ENCODE measurements at places on chromosomes 6 and 20.
A peak's percentile ranks its signal among the peaks of the same experiment; 100 is the strongest.

- DNase-seq = no peak
Observed at GRCh38 chr6:130788954-130789353, 38.3 kb upstream of the SMLR1 start.

- no peak for DNase-seq
Observed at GRCh38 chr6:84258268-84258667, 30.8 kb upstream of the CEP162 start.

DNA sequence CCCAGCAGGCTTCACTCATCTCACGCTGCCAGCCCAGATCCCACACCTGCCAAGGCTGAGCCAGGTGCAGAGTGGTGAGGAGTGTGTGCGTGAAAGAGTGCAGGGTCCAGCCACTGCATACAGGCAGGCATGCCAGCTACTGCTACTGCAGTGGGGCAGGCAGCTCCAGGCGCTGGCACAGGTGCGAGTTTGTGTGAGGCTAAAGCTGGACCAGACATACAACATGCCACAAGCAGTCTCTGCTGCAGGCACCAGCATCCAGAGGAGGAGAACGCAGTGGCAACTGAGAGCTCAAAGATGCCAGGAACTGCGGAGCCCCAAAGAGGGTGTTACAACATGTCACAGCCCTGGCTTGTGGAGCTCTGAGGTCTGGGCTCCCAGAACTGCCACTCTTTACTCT, 149.8 kb downstream of the EYS start:
- no peak for DNase-seq

GRCh38 chr6:16129623-16130401, 926 bp downstream of the MYLIP start:
- peak; percentile 30 for DNase-seq

DNA sequence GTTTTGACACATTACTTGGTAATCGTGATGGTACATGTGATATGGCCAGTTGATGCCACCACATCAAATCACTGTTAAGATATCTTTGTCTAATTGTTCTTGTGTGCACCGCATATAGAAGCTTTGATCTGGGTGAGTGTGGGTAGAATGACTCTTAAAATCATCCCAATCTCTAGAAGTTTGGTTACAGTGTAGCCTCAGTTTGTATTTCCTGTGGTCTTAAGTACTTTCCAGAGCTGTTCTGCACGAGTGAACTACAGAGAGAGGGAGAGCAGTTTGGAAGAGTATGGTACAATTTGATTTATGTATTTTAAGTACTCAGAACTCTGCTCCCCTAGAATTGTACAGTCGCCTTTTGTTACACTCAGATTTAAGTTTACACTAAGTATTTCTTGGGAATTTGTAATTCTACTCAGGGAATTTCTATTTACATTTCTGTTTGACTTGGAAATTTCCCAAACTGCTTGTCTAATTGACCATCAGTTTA, 37.5 kb downstream of the SNX9 start:
- peak; percentile 10 for DNase-seq

GRCh38 chr6:166297606-166298005, 10.6 kb downstream of the PRR18 start:
- DNase-seq = no peak

DNA sequence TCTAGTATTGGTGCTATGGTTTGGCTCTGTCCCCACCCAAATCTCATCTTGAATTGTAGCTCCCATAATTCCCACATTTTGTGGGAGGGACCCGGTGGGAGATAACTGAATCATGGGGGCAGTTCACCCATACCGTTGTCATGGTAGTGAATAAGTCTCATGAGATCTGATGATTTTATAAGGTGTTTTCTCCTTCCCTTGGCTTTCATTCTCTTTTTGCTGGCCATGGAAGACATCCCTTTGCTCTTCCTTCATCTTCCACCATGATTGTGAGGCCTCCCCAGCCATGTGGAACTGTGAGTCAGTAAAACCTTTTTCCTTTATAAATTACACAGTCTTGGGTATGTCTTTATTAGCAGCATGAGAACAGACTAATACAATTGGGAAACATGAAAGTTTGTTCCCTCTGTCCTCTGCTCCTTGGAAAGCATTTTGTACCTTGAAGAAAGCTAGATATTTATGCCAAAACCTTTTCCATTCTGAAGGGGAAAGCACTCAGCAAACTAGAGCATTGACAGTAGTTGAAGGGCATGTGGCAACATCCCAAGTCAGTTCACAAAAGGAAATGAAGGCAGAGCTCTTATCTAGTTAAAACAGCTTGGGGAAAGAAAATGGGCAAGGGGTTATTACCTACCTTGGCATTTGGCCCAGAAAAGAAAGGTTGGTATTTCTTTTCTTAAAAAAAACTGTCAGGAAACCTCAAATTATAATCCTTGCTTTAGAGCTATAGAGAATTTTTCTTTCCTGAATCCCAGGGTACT, 10.7 kb upstream of the TNFAIP3 start:
- no peak for DNase-seq

- DNase-seq = no peak
Observed at GRCh38 chr6:157075549-157076450, 247.5 kb downstream of the TMEM242 start.

DNA sequence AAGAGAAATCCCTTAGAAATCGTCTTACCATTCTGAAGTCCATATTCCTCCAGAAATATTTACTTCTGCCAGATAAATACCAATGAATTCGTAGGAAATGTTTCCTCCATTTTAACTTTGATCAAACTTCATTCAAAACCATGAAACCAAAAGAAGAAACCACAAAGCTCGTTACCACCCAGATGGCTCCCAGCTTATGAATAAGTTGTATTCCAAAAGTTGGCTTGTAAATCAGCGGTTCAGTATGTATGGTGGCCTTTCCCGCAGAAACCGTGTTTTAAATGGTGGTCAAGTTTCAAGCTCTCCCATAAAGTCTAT, 73.6 kb upstream of the RIPOR2 start:
- no peak for DNase-seq

DNA sequence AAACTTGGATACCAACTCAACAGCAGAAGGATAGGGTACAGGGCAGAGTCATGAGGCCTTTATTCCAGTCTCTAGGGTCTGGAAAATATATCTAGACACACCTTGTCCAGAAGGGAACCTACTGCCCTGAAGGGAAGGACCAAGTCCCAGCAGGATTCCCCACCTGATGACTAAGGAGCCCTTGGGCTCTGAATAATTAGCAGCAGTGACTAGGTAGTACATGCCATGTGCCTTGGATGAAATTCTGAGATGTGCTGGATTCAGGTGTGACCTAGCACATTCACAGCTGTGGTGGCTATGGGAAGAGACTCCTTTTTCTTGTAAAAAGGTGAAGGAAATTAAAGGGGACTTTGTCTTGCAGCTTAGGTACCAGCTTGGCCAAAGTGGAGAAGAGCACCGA, 364.3 kb upstream of the PTCHD4 start:
- no peak for DNase-seq

GRCh38 chr20:50346374-50347283, 156.0 kb downstream of the CEBPB start:
- peak; percentile 20 for DNase-seq

GRCh38 chr6:108142240-108142639, 23.6 kb upstream of the NR2E1 start:
- DNase-seq = no peak

DNA sequence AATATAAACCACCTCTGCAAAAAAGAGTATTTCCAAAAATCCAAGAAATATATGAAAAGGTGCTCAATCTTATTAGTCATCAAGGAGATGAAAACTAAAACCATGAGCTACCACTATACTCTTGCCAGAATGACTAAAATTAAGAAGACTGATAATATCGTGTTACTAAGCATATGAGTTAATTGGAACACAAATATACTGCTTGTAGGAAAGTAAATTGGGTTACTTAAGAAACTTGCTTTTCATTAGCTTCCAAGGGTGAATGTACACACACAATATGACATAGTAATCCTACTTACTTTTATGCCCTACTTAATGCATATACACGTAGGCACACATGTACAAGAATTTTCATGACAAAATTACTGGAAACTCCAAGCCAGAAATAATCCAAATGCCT, 3.4 kb downstream of the THEMIS start:
- DNase-seq = no peak

- no peak for DNase-seq
Observed at GRCh38 chr6:75102301-75102700, 103.6 kb downstream of the COL12A1 start.

- no peak for DNase-seq
Observed at GRCh38 chr6:165807249-165807960, 144.4 kb upstream of the PDE10A start.

- no peak for DNase-seq
Observed at GRCh38 chr6:34729631-34730470, 27.5 kb upstream of the SNRPC start.

DNA sequence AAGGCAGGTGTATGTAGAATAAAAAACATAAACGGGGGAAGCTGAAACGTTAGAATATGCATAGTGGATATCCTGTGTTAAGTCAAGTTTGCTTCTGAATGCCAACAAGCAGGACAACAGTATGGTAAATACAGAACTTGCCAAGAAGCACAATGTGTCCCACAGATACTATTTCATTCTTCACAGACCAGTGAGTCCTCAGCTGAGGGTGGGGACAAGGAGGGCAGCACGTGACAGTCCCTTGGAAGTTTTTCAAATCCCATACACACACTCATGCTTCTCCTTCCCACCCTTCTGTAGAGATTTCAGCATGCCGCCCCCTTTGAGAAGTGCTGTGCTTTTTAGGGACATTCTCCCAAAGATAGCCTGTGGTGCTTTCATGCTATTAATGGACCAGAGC, 268.5 kb upstream of the ECI2 start:
- no peak for DNase-seq

GRCh38 chr6:31945507-31946369, at the start of gene CFB:
Gene CFB (plus strand): TSS chr6:31946095. CDS start chr6:31946222, 127 bp downstream.
- peak; percentile 92 for DNase-seq

DNA sequence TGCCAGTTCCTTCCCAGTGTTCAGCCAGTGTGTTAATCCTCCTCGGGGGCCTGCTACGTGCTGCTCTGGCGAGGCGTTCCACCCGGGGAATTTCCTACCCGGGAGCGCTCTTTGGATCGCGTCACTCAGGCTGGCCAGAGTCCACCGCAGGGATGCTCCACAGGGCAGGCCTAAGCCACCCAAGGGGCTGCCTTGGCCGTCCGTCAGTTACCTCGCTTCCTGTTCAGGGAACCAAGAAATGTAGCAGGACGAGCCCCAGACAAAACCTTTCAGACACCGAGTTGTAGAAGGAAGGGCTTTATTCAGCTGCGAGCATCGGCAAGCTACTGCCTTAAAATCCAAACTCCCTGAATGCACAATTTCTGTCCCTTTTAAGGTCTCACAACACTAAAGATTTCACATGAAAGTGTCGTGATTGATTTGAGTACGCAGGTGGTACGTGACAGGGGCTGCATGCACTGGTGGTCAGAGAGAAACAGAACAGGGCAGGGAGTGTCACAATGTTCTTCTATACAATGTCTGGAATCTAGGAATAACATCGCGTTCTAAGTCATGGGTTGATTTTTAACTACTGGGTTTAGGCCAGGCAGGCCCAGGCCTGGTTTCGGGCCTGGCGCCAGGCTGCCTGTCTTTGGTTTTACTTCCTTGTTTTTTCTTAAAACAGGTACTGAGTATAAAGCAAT, 15.7 kb upstream of the POU5F1 start:
- peak; percentile 86 for DNase-seq

GRCh38 chr6:2719093-2719455, 31.6 kb downstream of the MYLK4 start:
- DNase-seq = no peak

- no peak for DNase-seq
Observed at GRCh38 chr6:82205930-82206392, 41.6 kb downstream of the IBTK start.

DNA sequence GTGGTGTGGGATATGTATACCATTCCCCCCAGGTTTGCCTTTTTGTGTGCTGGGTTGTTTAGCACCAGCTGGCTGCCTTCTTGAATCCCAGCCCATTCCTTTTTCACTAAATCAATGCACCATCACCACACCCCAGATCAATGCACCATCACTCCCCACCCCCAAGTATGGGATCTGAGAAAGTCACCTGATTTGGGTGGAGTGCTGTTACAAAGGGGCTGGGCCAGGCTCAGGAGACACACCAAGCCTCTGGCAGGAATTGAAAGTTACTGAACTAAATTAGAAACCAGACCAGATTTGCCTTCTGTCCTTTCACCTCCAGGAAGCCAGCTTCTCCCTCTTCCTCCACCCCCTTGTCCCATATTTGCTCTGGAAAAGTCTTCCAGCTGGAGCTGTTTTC, 19.6 kb upstream of the PKHD1 start:
- DNase-seq = no peak

GRCh38 chr6:814378-815347, 121.7 kb upstream of the EXOC2 start:
- no peak for DNase-seq

DNA sequence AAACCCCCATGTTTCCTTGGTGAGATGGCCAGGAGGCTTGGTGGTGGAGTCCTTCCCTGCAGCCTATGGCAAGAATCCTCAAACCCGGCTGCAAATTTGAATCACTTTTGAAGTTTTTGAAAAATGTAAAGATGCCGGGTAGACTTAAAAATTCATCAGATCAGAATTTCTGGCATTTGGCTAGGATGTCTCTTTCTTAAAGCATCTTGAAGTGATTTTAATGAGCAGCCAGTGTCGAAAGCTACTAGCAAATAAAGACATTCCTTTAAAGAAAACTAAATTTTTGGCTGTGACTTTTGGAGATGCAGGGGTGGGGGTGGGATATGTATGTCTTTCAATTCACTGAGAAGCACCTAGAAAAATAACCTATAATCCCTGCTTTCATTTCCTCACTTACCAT, 25.6 kb upstream of the NOX3 start:
- no peak for DNase-seq

DNA sequence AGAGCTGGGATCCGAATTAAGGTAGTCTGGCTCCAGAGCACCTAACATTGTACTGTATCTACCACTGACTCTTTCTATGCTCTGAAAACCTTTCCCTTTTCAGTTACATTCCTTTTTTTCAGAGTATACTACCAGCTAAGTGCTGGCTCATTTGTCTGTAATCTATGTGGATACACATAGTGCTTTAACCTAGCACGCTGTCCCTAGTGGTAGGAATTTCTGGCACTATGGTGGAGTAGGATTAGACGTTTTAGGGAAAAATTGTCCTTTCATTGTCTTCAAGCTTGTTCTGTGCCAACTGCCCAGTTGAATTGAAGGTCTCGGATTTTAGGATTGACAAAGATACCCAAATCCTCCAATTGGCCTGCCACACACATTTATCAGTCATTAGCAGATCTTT, 259.1 kb upstream of the FERMT1 start:
- DNase-seq = peak; percentile 45

GRCh38 chr20:57287007-57287880, 20.8 kb upstream of the BMP7 start:
- DNase-seq = no peak

DNA sequence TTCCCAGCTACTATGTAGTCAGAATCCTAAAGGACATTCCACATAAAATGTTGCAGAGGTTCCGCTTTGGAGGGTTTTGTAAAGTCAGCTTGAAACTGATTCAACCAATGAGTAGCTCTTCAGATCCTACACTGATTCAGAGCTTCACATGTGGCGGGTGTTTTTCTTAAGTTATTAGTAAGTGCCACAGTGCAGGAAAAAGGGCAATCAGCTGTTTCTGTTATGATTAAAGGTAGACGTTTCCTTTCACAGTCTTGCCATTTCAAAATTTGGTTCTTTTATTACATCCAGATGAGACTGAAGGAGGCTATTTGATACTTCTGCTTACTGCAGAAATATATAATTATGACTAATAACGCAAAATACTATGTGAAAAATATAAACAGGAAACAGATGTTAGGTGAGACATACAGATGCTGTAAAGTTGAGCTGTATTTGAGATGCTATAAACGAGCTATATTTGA, 443.9 kb downstream of the CDKAL1 start:
- DNase-seq = no peak

- DNase-seq = peak; percentile 58
Observed at GRCh38 chr6:82364087-82365015, 734 bp downstream of the TPBG start.
